Stimulated activated CD8-positive, alpha-beta memory T cell treated with anti-CD3 and anti-CD28 coated beads, Interleukin-4, amount 100 ng/mL, for 4 hours (primary cell): ENCODE measurements at places on chromosomes 1 and 21.

- DNase-seq: no peak
These were observed 14.7 kb downstream of the UCK2 start for GRCh38 chr1:165842023-165842670.

GRCh38 chr1:15972409-15972808, 3.5 kb downstream of the ZBTB17 start:
- no peak for DNase-seq

DNA sequence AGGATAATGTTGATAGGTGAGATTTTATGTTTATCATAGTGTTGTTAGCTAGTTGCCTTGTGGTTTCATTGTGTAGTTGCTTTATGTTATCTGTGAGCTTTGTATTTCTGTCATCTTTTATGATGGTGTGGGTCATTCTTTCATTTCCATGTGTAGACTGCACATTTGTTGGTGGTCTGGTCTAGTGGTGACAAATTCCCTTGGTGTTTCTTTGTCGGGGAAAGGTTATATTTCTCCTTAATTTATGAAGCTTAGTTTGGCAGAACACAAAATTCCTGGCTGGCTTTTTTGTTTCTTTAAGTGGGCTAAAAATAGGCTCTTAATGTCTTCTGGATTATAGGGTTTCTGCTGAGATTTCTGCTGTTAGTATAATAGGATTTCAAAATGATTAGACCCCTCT, 347.2 kb upstream of the ADAMTS5 start:
- no peak for DNase-seq

GRCh38 chr1:215287362-215287761, 204.8 kb downstream of the KCNK2 start:
- no peak for DNase-seq

- no peak for DNase-seq
These were observed 8.9 kb upstream of the RNF187 start for GRCh38 chr1:228478326-228478725.

DNA sequence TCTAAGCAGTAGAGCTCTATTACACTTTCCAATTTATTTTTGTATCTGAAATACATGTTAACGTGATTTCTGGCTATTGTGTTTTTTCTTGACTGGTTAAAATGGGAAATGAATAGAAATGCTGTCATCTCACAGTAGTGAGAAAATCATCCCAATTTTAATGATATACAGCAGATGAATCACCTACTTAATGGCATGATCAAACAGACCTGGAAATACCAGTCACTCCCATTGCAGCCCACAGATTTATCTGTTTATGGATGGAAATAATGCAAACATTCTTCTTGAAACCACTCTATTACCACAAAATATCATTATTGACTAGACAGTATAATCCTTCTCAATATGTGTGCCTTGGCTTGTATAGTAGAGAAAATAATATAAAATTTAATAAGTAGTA, 497.8 kb upstream of the ADAMTS5 start:
- no peak for DNase-seq

DNA sequence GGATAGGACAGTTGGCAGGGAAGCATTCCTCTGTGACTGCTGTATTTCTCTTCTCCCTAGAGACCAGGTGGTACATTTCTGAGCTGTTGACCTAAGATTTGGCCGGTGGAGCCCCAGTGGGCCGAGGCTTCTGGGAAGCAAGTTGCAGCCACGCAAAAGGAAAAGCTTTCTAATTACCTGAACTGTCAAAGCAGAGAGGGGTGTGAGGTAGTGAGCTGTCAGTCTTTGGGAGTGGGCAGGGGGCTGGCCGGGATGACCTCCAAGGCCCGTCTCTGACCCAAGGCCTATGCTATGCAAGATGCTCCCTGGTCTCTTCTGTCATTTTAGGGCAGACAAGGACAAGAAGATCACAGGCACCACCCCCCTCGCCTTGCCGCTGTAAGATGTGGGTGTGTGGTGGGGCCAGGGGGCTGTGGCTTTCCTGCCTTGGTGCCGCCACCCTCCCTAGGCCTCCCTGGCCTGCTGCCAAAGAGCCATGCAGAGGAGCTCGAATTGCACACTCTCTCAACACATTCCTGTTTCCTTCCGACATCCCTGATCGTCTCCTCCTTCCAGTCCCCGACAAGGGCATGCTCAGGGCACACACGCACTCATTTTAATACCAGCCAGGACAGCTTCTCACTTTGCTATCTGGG, 7.7 kb downstream of the PADI1 start:
- DNase-seq: peak; percentile 25

GRCh38 chr1:212794561-212795014, 2.9 kb downstream of the TATDN3 start:
- no peak for DNase-seq

GRCh38 chr1:231682779-231683178, 56.2 kb downstream of the DISC1 start:
- no peak for DNase-seq

GRCh38 chr1:159705251-159705903, 9.0 kb downstream of the CRP start:
- no peak for DNase-seq

- no peak for DNase-seq
These were observed 3.2 kb upstream of the RWDD3 start for GRCh38 chr1:95230768-95231191.

- no peak for DNase-seq
These were observed 14.5 kb upstream of the CCDC185 start for GRCh38 chr1:223378754-223379153.

- no peak for DNase-seq
These were observed 855.9 kb downstream of the LTN1 start for GRCh38 chr21:28136656-28137255.

DNA sequence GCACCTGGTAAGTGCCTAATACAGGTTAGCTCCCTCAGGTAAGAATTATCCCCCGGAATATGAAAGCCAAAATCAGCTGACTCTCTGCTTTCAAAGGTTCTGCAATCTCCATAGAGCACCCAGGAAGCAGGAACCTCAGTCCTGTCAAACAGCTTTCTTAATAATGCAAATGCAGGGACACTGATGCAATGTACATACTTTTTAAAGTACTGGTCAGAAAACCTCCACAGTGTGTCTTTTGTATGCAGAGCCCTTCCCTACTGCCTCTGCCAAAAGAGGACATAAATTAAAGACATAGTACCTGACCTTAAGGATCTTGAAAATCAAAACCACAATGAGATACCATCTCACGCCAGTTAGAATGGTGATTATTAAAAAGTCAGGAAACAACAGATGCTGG, 365.0 kb upstream of the KAZN start:
- DNase-seq: no peak

DNA sequence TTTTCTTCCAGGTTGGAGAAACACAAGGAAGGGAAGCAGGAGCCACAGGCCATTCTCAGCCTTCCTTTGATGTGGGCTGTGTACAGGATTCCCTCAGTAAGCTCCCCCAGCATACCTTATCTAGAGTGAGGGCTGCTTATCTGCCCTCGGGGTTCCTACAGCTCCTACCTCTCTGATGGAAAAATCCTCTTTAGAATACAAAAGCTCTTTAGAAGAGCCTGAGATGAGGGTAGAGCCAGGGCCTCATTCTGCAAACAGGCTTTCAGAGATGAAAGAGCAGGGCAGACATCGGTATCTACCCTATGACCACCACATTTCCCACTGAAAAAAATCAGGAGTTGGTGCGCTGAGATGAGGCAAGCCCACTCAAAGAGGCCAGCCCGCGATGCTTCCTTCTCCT, 85.1 kb downstream of the PLPP3 start:
- no peak for DNase-seq

DNA sequence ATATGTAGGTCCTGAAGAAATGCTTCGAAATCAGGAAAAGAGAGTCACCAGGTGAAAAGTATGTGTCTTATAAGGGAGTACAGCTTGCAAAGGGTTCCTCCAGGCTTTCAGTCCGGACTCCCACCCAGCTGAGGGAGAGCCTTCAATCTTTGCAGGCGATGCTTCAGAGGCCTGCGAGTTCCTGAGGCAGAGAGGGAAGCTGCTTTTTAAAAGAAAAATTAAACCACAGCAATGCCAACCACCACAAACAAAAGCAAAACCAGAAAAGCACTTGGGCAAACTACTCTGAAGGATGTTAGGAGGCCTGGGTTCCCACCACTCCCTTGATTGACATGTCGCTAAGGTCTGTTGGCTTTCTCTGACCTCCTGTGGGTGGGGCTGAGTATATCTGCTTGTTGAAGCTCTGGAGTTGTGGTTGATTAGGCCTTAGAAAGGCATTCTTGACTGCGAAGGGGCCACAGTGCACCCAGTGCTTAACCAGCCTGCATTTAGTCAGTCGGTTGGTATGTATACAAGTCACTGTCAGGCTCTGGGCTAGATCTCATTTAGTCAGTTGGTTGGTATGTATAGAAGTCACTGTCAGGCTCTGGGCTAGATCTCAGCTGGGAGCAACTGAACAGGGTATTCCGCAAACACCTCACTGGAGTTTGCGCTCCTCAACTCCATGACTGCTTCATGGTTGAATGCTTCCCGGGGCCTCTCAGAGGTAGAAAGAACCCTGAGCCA, 1.2 kb downstream of the NIPAL3 start:
- DNase-seq: no peak

GRCh38 chr1:236687273-236687672, 974 bp downstream of the ACTN2 start:
- DNase-seq: no peak

DNA sequence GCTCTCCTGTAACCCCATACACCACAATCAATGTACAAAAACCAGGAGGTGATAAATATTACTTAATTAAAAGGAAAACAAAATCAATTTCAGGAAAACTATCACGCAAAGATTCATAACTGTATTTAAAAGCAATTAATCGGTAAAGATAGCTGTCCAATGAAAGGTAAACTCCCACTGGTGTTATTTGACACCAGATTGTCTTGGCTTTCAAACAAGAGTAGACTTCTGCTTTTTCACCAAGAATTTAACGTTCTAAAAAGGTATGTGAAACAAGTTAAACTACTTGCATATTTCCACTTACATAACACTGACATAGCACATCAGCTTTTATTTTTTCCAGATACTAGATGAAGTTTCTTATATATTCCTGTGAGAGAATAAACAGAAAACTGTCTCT, 3.5 kb downstream of the PLPP3 start:
- DNase-seq: no peak

DNA sequence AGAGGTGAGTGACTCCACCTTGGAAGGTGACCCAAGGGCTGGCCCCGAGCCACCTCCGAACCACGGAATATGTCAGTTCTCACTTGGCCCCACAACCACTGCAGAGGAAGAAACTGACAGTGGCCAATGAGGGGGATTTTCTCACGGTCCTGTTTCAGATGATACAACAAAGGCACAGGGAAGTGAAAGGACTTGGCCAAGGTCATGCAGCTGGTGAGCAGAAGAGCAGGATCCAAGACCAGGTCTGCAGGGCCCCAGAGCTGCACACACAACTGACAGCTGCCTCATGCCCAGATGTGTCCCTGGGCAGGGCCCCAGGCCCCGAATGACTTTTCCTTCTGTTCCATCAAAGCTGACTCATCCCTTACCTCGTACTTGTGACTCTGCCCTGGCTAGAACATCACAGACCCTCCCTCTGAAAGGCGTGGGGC, 25.8 kb upstream of the EVA1B start:
- DNase-seq: no peak

- no peak for DNase-seq
These were observed 339.4 kb upstream of the USP24 start for GRCh38 chr1:55554611-55555010.

DNA sequence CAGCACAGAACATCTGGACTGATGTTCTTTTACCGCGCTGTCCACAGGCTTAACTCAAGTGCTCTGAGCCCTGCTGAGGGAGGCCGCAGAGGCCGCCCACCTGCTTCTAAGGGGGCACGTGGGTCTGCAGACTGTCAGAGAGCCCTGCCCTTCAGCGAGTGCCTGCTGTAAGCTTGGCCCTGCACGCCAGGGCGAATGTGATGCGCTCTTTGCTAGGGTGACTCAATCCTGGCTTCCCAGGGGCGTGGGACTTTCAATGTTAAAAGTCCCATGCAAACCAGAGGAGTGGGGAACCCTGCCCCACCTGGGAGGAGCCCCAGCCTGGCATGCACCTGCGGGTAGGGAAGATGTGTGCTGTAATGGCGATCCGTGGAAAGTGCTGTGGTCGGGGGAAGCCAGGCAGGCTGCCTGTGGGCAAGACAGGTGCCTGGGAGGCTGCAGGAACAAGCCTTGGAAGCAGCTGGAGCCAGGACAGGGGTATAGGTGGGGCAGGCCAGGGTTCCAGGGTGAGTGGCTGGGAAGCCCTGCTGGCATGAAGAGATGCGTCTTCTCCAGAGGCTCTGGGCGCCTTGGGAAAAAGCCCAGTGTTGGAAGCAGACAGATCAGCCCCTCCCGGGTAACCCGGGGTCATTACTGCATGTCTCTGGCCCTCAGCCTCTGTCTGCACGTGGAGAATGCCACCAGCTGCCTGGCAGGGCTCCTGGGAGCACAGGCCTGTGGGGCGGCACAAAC, 594 bp upstream of the PANK4 start:
- DNase-seq: no peak

DNA sequence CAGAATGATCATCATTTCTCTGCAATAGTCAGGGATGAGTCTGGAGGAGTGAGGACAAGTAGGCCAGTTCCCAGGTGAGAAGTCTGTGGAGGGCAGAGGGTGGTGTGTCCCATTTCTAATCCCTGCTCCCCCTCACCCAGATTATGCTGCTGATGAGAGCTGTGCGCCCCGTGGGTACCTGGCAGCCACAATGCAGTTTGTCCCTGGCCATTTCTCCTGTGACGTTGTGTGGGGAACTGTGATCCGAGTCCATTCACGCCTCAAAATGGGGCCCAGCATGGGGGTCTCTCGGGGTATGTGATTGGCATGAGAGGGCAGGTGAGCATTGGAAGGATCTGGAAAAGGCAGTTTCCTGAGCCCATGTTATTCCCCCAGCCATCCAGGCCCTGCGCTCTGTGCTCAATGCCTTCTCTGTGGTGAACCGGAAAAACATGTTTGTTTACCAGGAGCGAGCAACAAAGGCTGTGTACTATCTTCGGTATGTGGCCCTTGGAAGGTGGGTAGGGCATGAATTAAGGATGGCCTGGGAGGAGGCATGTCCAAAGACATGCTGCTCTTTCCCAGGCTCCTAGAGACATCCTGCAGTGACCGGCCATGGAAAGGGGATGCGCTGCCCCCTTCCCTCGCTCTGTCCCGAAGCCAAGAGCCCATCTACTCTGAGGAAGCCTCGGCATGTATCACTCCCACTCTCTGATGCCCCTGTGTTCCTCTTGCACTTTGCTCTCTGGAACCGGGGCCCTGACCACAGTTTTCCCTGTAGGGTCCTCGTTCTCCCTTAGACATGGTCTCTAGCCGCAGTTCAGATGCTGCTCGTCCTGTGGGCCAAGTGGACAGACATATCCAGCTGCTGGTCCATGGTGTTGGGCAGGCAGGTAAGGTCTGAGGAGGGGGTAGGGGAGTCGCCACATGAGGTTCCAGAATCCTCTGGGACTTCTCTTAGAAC, 16.4 kb downstream of the HYI start:
- no peak for DNase-seq

- no peak for DNase-seq
These were observed 4.5 kb upstream of the ANKRD13C start for GRCh38 chr1:70358921-70359564.

- no peak for DNase-seq
These were observed 114.9 kb downstream of the HUNK start for GRCh38 chr21:31987696-31988095.

GRCh38 chr1:35674111-35674510, 32.8 kb upstream of the PSMB2 start:
- DNase-seq: no peak
